Stomach (tissue), 19 donors: ENCODE measurements at places on chromosomes 1 and 21. TPM values are rescaled to one million over a fixed set of nuclear protein-coding genes. Genes with fewer than 3 reads are reported as not detected.

Gene RBBP4
- 160 TPM for total RNA-seq

Gene TIE1
- total RNA-seq, result 36.2 TPM

Gene FALEC
- not detected for total RNA-seq

Gene CA6
- total RNA-seq, result not detected

Gene MAGOH
- 2.9 TPM for total RNA-seq

Gene CACNA1E
- under 0.01 TPM for total RNA-seq

Gene SLC5A9
- not detected for total RNA-seq

Gene ARHGEF10L
- total RNA-seq, result 329 TPM

Gene DMRTB1
- not detected for total RNA-seq
